ENCODE measurements at places on chromosomes 11 and 22.

DNA sequence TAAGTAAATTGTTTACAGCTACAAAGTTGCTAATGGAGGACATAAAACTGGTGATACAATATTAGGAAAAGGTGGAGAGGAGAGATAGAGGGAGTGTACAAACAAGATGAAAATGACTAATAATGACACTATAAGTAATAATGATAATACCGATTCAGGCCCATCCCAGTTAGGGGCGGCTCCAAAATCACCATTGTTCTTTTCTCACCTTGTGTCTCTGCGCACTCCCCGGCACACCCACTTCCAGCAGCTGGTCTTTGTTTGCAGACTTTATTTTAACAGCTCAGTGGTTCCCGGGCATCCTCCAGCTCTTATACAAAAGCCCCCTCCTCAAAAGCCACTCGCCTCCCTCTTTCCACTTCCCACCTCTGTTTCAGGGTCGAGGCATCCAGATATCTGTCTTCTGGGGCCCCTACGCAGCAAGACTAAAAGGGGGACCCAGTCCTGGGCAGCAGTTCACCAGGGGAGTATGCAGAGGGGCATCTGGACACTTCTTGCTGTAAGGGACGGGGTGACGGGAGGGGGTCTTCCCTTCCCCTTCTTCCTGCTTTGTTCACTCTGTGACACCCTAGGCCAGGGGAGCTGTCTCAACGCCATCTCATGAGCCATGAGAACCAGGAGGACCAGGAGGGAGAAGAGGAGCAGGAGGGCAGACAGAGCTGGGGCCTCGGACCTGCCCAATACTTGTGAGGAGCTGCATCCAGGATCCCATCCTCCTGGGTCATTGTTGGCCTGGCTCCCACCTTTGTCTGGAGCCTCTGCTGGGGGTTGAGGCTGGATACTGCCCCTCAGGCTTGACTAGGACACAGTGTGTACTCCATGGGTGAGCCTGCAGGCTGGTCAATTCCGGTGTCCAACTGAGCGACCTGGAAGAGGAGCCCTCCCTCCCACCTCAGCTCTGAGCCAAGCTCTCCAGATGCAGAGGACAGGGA lies 2.7 kb downstream of the APOL2 start:
- DNase-seq = no peak

GRCh38 chr11:16081382-16082094 lies 274.8 kb downstream of the SOX6 start:
- DNase-seq = no peak

GRCh38 chr11:76382209-76382608 lies 1.1 kb downstream of the GVQW3 start:
- no peak for DNase-seq

- no peak for DNase-seq
These were observed 221.2 kb downstream of the MN1 start for GRCh38 chr22:27580311-27580897.

DNA sequence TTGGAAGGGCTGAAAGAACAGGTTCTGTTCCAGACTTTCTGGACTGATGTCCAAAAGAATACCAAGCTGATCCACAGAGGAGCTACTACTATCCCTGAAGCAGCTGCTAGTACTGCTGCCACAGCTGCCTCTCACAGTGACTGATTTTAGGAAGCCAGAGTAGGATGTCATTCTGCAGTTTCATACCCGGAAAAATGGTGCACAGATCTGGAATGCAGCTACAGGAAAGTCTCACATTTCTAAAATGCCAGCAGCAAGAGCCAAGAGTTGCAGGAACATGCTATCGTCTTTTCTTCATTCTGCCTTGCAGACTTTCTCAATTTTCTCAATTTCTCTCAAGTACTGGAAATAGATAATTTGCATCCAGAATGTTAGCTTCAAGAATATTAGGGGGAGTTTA lies 19.4 kb upstream of the CCDC179 start:
- no peak for DNase-seq

DNA sequence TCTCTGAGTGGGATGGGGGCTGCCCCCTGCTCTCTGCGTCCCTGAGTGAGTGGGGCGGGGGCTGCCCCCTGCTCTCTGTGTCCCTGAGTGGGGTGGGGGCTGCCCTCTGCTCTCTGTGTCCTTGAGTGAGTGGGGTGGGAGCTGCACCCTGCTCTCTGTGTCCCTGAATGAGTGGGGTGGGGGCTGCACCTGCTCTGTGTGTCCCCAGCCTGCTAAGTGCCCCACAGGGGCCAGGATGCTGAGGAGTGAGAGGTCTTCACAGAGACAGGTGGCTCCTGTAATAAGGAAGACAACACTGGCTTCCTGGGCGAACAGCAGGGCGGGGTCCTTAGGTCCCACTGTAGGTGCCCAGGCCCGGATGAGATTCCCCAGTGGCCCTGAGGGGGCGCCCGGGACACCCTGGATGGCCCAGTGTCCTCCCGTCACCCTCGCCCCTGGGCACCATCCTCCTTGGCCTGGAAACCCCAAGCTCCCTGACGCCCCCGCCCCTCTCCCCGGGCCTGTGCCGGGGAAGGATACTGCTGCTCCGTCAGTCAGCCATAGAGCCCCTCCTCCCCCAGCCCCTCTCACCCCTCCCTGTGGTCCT lies 3.8 kb upstream of the CCDC188 start:
- no peak for DNase-seq

DNA sequence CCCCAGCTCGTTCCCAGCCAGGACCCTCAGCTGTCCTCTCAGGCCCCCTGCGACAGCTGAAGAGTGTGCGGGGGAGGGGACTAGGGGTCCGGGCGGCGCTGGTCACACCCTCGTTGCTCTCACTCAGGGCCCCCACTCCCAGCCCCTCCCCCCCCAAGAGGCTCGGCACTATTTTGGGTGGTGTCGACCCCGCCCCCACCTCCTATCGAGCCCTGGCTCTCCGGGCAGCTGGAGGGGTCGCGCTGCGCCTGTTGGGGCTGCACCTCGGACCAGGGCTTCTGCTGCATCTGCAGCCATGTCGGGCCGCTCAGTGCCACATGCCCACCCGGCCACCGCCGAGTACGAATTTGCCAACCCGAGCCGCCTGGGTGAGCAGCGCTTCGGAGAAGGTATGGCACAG lies at the start of gene HSPB2:
HSPB2 (plus strand) TSS at position 200 of the 400 bp plus-strand sequence; CDS start at position 296, 96 bp downstream.
- DNase-seq = no peak

DNA sequence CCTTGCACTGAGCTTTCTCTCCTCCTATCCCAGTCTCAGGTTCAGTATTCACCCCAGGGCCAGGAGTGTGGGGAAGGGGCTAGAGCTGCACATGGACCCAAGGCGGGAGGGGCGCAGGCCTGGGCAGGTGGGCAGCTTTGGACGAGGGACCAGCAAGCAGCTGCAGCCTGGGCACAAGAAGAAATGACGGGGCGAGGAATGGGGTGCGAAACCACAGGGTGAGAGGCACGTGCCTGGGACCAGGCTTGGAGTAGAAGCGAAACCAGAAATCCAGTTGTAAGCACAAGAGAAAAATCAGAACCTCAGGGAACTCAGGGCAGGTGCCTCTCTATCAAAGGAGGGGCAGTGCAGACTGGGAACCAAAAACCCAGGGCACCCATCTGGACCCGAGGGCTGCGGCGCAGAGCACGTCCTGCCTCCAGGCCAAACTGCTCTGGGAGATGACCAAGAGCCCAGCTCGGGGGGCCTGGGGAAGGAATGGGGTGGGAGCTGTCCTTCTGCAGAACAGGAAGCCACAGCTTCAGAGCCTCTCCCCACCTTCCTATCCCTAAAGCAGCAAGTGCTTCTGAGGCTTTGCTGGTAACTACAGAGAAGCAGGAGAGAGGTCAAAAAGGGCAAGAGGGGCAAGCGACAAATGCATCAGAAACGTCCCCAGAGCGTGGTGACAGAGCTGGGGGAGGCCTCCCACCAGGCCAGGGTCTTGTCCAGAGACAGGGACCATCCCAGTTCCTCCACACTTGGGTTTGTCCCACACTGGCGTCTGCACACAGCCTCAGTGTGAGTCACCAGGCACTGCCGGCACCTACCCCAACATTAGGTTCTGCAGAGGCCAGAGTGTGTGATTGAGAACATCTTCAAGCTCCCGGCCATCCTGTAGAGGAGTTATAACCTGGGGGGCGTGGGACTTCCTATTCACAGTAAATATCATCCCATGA lies 18.3 kb upstream of the TMPRSS4 start:
- no peak for DNase-seq

All from NCI-H2029 treated with DMSO at 0.1 percent for 48 hours (cell line).